ENCODE measurements at places on chromosomes 7 and 10. TPM values are rescaled to one million over a fixed set of nuclear protein-coding genes. Genes with fewer than 3 reads are reported as not detected.

GRCh38 chr10:78657163-78657861 is 411.5 kb upstream of the ZMIZ1 start:
- peak; percentile 58 for DNase-seq

- no peak for DNase-seq
Measured at GRCh38 chr7:151780631-151781030, 96.3 kb downstream of the PRKAG2 start.

DNA sequence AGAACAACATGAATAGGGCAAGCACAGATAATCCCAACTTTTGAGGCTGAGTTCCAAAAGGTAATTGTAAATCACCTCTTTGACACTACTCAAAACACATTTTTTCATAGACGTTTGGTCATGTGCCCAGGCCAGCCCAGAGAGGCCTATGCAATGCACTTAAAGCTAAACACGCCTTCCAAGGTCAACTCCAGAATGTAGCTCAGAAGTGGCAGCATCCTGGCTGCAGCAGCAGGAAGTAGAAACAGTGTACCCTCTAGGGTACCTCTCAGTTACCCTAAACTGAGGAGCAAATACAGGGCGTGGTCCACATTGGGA is 58.7 kb downstream of the OSBPL3 start:
- DNase-seq = peak; percentile 20

DNA sequence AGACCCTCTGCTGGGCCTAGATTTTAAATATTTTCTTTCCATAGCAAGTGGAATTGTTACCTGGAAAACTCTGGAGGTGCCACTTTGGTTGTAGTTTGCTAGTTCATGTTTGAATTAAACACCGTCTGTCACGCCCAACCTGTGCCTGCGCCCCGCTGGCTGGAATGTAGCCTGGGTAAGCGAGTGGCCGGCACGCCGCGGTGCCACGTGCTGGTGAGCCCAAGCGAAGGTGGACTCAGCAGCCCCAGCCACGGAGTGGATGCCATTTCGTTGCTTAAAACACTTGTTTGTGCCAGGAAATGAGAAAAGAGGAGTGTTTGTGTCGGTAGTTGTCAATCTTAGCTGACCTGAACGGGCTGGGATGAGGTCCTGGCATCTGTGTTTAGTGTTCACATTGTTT is 2.7 kb downstream of the GET4 start:
- DNase-seq = no peak

- DNase-seq = no peak
Measured at GRCh38 chr7:130415006-130415405, 25.8 kb downstream of the CEP41 start.

The DGKI gene
- total RNA-seq = 0.12 TPM

The PAPOLB gene
- 0.94 TPM for total RNA-seq

The GPER1 gene
- total RNA-seq = 2.2 TPM
